ENCODE measurements at places on chromosomes 4 and X. TPM values are rescaled to one million over a fixed set of nuclear protein-coding genes. Genes with fewer than 3 reads are reported as not detected.
A peak's percentile ranks its signal among the peaks of the same experiment; 100 is the strongest.

DCLK2 gene
- 20.5 TPM for total RNA-seq

SHROOM4 gene
- 1.6 TPM for total RNA-seq

TRIM75 gene
- not detected for total RNA-seq

CLDN2 gene
- 0.32 TPM for total RNA-seq

GUCY1A1 gene
- 37.5 TPM for total RNA-seq

HPSE gene
- total RNA-seq = 1.4 TPM

DNA sequence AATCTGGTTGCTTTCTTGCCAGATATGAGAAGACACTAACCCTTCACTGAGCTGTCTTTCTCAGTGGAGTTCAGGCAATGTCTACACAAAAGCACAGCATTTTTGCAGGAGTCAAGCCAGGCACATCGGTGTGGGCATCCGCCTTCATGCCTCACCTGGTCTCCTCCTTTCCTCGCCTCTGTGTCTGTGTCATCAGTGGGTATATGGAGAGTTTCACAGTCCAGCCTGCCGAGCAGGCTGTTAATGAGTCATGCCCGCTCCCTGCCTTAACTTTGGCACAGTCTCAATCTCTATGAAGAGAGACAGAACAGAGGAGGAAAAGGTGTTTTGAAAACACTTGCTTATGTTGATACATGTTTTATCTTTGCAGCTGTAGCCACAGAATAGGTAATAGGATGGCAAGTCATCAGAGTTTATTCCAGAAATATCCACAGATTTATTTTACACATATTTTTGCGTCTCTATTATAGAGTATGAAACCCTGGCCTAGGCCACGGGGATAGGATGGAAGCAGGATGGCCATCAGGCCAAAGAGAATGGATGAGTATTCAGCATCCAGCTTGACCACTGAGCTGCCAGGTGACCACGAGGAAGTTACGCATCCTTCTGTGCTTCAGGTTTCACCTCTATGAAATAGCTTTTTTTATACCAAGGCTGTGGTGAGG is 32.8 kb upstream of the MAML3 start:
- peak; percentile 73 for ATAC-seq

DNA sequence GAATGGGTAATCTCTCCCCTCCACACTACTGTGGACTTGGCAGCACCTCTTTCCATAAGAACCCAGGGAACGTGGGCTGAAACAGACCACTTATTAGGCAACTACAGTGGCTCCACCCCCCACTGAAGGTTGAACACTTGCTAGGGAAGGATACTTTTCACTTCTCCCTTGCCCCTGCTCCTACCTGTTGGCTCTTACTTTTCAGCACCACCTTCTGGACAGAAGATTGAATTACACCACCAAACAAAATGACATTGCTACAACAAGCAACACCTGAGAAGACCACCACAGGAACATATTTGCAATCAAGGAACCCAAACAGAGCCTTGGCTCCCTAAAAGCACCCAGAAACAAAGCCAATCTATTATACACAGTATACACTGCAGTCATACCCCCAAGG is 132.1 kb upstream of the CXCL13 start:
- no peak for ATAC-seq

DNA sequence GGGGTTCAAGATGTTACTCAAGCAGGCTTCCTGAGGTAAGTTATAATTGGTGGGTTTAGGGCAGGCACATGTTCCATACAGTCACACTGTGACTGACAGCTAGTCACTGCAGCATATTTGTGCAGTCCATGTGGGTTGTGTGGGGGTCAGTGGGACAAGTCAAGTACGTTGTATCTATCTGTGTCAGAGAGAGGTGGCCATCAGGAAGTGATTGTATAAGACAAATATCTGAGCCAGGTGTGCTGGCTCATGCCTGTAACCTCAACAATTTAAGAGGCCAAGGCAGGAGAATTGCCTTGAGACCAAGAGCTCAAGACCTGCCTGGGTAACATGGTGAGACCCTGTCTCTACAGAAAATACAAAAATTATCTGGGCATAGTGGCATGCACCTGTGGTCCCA is 509.3 kb downstream of the CENPC start:
- ATAC-seq = no peak

- peak; percentile 54 for ATAC-seq
Observed at GRCh38 chr4:101420661-101421060, 73.3 kb upstream of the PPP3CA start.

DNA sequence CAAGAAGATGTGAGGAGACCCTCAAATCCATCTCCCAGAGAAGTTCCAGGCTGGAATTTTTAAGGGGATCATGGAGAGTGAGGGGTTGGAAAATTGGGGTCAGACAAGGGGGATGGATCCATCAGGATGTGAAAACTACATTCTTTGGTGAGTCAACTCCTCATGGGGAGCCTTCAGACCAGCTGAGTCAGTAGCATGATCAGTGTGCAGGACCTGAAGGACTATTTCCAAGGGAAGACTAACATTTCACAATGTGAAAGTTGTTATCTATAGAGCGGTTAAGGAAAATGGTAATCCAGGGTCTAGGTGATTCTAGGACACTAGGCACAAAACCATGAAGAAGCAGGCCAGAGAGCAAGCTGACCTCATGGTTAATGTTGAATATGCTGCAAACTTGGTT is 38.6 kb upstream of the CEP135 start:
- no peak for ATAC-seq

GRCh38 chrX:38277802-38278201 is 49.5 kb downstream of the RPGR start:
- no peak for ATAC-seq

Measured in motor neuron (in vitro differentiated cells).